GM19239 (cell line): ENCODE measurements at places on chromosomes 11 and 22.

GRCh38 chr11:68825571-68825970 lies 16.1 kb downstream of the CPT1A start:
- no peak for DNase-seq

DNA sequence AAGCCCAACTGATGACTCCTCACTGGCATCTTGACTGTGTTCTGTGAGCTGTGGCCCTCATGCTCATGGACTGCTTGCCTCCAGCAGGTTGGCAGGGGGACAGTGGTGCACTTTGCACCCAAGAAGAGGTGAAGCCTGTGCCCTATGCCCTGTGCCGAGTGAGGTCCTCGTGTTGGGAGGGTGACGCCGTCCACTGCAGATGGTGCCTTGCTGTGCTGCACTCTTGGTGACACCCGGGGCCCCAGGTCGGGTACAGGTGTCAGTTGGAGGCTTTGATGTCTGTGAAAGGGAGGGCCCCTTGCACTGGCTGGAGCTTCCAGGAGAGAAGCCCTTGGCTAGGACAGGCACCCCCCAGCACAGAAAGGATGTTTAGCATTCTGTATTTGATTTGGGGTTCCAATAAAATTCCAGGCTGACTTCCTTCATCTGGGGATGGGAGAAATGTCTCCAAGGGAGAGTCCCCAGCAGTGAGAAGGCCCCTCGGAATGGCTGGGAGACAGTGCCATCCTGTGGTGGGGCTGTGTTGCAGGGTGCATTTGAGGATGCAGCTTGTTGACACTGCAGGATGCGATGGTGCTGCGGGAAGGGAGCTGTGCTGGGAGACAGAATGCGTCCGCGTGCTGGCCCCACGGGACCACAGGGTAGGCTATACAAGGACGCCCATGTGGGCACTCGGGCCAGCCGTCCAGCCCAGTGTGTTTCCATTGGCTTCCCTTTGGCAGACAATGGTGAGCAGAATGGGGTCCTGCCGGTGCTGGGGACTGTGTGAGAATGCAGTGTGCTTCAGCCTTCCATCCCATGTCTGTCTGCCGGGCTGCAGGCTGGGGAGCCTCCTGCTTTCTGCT lies 2.5 kb upstream of the ZDHHC8 start:
- DNase-seq: no peak

GRCh38 chr22:47801541-47802245 lies 1039.2 kb downstream of the TBC1D22A start:
- DNase-seq: no peak

GRCh38 chr22:44309137-44309536 lies 3.6 kb downstream of the SHISAL1 start:
- no peak for DNase-seq

DNA sequence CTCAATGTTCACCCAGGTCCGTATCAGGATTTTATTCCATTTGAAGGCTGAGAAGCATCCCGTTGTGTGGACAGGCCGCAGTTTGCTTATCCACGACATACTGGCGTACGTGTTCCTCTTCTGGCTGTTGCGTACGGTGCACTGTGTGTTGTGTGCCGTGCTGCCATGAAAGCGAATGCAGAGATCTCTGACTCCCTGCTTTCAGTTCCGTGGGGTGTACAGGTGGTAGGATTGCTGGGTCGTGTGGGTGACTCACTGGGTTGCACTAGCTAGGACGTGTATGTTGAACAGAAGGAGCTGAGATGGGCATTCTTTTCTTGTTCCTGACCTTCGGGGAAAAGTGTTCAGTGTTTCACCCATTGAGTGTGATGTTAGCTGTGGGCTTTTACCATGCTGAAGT lies 10.3 kb downstream of the SELENOO start:
- no peak for DNase-seq

- DNase-seq: no peak
Measured at GRCh38 chr11:94576306-94576705, 9.1 kb downstream of the PIWIL4 start.

GRCh38 chr11:86519064-86519911 lies 144.6 kb downstream of the CCDC81 start:
- no peak for DNase-seq

DNA sequence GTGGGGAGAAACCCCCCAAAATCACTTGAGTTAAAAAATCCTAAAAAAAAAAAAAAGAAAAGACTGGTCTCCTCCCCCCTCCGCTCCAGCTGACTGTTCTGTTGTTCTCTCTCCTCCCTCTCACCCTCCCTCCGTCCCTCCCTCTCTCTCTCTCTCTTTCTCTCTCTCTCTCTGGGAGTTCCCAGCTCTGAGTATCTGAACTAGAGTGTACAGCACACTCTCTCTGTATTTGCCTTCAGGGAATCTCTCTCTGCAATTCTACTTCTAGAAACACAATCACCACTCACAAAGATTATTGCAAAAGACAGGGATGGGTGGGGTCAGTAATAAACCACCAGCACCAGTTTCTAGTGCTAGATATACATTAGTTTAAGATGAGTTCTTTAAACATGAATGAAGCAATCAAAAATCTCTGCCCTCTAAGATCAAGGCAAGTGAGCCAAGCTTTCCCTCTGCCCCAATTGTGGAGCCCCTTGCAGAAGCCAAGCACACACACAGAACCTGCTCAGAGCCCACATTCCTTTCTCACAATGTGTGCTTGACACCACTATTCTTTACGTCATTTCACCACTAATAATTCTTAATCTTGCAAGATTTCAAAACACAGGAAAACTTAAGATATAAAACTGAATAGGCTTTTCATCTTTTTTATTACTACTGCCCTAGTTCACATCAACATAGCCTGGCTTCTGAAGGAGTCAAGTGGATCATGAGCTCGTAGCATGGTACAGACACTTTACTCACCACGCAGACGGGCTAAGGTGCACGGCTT lies 133.5 kb downstream of the RBFOX2 start:
- no peak for DNase-seq

DNA sequence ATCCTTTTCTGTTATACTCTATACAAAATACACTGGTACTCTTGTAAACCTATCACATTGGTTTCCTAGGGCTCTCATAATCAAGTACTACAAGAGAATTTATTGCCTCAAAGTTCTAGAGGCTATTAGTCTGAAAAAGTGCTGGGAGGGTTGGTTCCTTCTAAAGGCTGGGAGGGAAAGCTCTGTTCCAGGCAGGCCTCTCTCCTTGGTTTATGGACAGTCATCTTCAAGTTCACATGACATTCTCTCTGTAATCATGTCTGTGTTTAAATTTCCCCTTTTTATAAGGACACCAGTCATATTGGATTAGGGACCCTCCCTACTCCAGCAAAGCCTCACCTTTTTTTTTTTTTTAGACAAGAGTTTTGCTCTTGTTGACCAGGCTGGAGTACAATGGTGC lies 9.1 kb downstream of the SLC36A4 start:
- no peak for DNase-seq

GRCh38 chr11:78192911-78193351 lies 4.2 kb downstream of the USP35 start:
- no peak for DNase-seq
